ENCODE measurements at places on chromosomes 16 and 17.
A peak's percentile ranks its signal among the peaks of the same experiment; 100 is the strongest.

GRCh38 chr17:39705786-39706348 lies 6.0 kb downstream of the ERBB2 start:
- no peak for DNase-seq

- peak; percentile 73 for DNase-seq
These were observed at the start of gene RDM1 for GRCh38 chr17:35930211-35931065. Gene RDM1 (minus strand): TSS chr17:35930773. CDS start chr17:35930727, 46 bp downstream.

GRCh38 chr17:19333736-19334290 lies 28.7 kb downstream of the B9D1 start:
- DNase-seq: no peak

GRCh38 chr17:83200231-83200699 lies 120.9 kb downstream of the METRNL start:
- DNase-seq: no peak

- DNase-seq: no peak
These were observed 181.9 kb upstream of the CACNG5 start for GRCh38 chr17:66652840-66653507.

DNA sequence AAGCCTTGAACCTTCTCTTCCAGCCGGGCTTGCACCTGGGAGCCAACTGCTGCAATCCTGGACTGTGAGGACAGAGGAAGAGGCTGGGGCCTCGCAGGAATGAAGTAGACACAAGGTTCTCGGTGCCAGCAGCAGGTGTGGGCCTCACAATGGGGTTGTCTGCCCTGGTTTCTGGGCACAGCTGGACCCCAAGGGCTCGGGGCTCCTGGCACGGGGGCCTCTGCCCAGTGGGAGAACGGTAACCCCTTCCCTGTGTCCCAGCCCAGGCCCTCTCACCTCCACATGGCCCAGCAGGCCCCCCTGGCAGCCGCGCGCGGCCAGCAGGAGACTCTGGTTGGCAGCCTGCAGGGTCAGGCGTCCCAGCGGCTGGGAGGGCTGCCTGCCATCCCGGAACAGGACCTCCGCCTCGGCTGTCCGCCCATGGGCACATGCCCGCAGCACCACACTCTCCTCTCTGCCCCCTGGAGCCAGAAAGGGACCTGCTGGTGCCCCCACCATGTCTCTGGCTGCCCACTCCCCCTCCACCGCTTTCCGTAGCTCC lies 46.9 kb downstream of the RMI2 start:
- DNase-seq: no peak

Data from NCI-H1417 treated with DMSO at 0.1 percent for 48 hours (cell line).